ENCODE measurements at places on chromosomes 1 and 21.

GRCh38 chr1:93262645-93263044 is 82.1 kb downstream of the CCDC18 start:
- no peak for DNase-seq

DNA sequence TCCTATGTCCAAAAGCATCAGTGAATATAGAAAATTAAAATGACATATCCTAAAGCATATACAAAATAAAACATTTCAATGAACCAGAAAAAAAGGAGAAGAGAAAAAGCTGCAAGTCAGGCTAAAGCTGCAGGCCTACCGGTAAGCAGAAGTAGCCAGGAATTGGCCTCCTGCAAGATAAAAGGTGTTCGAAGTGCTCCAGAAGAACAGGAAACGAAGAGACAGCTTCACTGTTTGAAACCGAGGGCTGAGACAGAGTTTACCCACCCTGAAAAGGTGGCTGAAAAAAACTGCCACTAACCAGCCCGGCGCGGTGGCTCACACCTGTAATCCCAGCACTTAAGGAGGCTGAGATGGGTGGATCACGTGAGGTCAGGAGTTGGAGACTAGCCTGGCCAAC is 37.4 kb downstream of the NSL1 start:
- DNase-seq, result no peak

DNA sequence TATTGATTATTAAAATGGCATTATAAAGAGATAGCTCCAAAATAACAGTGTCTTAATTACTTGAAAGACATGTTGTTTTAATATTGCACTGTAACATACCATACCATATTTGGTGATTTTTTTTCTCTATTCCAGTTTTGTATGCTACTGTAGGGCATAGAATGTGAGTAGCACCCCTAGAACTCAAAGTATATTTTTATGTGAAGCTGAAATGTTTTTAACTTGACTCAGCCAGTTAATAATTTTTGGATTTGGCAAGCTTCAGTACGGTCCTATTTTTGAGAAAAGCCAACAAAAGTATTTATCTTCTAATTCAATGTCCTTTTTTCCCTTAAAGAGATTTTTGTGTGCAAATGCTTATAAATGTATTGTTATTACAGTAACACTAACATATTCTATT is 593.8 kb downstream of the USP25 start:
- no peak for DNase-seq

GRCh38 chr1:46615735-46616134 is 876 bp downstream of the MOB3C start:
- no peak for DNase-seq

DNA sequence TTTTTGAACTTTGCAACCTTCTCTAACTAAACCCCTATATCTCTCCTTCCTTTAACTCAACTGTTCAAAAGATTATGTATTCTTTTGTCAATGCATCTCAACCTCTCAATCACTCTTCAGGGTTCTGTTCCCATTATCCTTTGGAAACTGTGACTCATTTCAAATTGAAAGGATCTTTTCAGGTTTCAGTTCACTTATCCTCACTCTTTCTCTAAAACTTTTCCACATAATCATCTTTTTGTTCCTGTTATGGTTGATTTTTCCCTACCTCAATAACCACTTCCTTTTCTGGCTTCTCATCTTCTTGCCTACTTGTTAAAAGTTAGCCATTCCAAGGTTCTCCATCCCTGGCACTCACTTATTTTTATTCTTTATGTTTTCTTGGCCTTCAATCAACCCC is 56.2 kb upstream of the NUF2 start:
- DNase-seq, result no peak

DNA sequence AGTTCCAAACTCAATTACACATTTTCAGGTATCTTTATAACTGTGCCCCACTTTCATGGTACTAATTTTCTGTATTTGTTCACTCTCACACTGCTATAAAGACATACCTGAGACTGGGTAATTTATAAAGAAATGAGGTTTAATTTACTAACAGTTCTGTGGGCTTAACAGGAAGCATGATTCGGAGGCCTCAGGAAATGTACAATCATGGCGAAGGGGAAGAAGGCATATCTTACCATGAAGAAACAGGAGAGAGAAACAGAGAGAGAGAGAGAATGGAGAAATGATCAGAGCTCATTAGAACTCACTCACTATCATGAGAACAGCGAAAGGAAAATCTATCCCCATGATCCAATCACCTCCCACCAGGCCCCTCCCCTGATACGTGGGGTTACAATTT is 874.1 kb upstream of the B3GALT2 start:
- DNase-seq, result no peak

GRCh38 chr1:241610056-241610815 is 29.9 kb downstream of the CHML start:
- DNase-seq, result no peak

- DNase-seq, result no peak
These were observed 13.6 kb upstream of the CEP85 start for GRCh38 chr1:26220199-26220912.

DNA sequence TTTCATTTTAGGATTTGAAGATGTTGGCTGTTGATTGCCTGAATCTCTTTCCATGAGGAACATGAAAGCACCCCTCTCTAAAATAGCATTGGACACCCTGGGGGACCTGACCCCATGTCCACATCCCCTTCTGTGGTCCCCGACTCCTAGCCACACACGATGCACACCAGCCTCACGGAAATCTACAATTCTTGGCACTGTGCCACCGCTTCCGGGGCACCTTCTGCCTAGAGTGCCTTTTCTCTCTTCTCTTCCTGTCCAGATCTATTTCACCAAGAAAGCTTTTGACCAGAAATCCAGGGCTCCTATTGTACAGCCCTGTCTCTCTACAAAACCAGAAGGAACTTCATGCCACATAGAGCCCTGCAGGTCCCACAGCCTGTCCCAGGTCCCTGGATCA is 50.3 kb downstream of the MYSM1 start:
- DNase-seq, result no peak

DNA sequence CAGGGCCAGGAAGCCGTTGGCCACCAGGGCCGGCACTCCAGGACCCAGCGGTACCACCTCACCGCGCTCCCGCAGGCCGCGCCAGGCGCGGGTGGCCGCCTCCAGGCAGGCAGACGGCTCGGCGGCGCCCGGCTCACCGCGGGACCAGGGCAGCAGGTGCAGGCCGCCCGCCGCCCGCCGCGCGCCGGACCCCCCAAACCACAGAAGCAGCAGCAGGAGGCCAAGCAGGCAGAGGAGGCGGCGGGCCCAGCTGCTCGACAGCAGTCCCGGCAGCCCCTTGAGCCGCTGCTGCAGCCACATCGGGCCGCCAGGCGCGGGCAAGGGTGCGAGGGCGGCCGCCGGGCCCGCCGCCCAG is 312 bp downstream of the KIAA2013 start:
- DNase-seq, result no peak

DNA sequence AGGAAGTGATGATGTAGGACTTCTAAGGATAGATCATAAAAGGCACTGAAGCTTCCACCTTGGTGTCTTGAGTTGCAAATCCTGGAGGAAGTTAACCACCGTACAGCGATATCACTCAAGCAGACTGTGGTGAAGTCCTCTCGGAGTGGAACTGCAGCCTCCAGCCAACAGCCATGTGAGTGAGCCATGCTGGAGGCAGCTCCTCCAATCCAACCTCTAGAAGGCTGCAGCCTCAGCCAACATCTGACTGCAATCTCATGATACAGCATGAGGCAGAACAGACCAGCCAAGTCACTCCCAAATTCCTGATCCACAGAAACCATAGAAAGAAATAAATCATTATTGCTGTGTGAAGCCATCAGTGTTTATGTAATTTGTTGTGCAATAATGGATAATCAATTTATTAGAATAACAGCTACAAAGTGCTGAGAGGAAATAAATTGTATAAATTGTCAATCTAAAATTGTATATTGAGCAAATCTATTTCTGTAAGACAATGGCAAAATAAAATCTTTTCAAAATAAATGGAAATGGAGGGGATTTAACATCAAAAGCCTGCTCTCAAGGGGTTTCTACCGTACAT is 65.0 kb downstream of the PRSS38 start:
- DNase-seq, result no peak

GRCh38 chr1:61053712-61054600 is 28.4 kb upstream of the NFIA start:
- DNase-seq, result no peak

DNA sequence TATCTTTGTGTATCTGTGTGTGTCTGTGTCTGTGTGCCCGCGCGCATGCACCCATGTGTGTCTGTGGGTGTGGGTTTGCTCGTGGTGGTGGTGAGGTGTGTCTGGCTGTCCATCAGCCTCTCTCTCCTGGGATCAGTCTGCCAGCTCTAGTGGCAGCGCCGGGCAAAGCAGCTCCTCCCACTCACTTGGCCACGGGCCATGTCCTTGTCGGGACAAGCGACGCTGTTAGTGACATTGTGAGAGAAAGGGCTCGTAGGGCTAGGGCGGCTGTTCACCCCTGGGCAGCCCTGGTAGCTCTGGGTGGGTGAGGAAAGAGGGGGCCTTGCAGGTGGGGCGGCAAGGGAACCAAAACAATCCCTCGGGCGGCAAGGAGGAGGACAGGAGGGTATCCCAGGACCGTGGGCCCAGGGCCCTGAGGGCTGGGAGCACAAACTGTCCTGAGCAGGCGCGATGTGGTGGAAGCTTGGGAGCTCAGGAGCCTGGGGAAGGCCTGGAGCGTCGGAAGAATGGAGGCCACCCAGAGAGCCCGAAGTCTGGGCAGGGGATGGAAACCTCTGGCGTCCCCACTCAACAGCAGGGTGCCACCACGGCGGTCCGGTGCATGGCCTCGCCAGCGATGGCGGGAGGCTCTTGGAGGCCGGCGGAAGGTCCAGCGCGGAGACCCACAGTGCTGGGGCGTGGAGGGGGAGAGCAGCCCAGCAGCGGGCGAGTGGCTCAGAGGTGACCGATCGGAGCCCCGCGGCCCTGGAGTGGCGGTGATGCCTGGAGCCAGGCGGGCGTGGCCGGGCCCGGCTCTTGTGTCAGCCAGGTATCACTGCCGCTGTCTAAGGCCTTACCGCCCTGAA is 140.5 kb downstream of the LIPI start:
- DNase-seq, result no peak

DNA sequence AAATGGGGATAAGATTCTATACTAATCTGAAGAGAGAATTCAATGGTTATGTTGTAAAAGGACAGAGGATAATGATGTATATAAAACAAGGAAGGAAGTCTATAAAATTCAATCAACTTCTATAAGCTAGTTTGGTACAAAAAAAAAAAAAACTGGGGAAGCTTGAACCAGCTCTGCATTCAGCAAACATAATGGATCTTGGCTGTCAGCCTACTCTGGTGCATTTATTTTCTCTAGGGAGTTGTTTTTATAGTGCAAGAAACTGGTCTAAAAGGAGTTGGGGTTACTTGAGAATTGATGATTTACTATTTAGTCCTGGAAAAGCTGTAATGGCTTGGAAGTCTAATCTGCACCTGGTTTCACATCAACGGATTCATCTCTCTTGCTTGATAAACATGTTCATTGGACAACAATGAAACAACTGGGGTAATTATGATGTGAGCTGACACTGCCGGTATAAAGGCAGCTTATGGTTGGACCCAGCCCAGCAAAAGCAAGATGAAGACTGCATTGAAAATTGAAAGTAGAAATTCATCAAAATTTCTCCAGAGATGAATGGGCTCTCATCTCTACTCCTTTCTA is 199.4 kb upstream of the NRIP1 start:
- DNase-seq, result no peak

- DNase-seq, result peak; percentile 88
These were observed at the start of gene IL20 for GRCh38 chr1:206864939-206865671. IL20 (plus strand) TSS chr1:206865623; CDS start chr1:206865853, 230 bp downstream.

- no peak for DNase-seq
These were observed 50.7 kb downstream of the KLHDC7A start for GRCh38 chr1:18531503-18531845.

GRCh38 chr1:176854121-176854520 is 310.4 kb downstream of the ASTN1 start:
- no peak for DNase-seq

DNA sequence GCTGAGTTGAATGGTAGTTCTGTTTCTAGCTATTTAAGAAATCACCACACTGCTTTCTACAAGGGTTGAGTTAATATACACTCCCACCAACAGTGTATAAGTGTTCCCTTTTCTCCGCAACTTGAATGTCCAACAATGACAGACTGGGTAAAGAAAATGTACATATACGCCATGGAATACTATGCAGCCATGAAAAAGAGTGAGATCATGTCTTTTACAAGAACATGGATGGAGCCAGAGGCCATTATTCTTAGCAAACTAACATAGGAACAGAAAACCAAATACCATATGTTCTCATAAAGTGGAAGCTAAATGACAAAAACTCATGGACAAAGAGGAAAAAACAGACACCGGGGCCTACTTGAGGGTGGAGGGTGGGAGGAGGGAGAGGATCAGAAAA is 14.8 kb upstream of the TTLL7 start:
- DNase-seq, result no peak

- no peak for DNase-seq
These were observed 3.6 kb upstream of the SMPDL3B start for GRCh38 chr1:27931184-27931583.

- DNase-seq, result no peak
These were observed 108.1 kb downstream of the ATG4C start for GRCh38 chr1:62891956-62892562.

- no peak for DNase-seq
These were observed 97.0 kb upstream of the DPH5 start for GRCh38 chr1:101122452-101123166.

GRCh38 chr21:25005388-25005787 is 601.9 kb downstream of the MRPL39 start:
- no peak for DNase-seq

DNA sequence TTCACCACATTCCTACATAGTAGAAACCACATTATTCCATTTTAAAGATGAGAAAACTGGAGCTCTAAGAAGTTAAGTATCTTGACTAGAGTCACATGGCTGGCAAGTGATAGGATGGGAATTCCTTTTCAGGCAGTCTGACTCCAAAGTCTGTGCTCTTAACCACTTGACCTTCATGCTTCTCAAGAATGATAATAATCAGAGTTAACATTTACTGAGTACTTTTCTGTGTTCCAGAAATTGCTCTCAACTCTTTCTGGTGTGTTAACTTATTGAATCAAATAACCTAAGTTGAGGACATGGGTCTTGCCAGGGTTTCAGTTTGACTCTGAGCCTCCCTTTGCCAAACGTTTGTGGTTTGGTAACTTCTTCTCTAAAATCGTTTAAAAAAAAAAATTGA is 169.4 kb downstream of the RASAL2 start:
- no peak for DNase-seq

DNA sequence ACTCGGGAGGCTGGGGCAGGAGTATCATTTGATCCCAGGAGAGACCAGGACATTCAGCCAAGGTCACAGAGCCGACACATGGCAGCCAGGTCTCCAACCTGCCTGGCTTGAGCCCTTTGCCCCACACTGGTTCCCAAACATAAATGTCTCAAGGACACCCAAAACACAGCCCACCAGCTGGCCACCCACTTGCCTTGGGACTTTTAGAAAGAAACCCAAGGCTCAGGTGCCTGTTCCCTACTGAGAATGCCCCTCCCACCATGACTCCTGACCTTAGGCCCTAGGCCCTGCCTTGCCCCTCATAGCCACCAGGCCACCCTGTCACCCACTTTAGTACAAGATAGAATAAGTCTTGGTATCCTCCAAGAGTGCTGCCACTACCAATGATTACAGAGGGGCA is 41.9 kb upstream of the LRP8 start:
- DNase-seq, result no peak

- DNase-seq, result no peak
These were observed 10.4 kb upstream of the ETV3L start for GRCh38 chr1:157110003-157110402.
